NCI-H345 (cell line): ENCODE measurements at places on chromosomes 3 and 15.
A peak's percentile ranks its signal among the peaks of the same experiment; 100 is the strongest.

DNA sequence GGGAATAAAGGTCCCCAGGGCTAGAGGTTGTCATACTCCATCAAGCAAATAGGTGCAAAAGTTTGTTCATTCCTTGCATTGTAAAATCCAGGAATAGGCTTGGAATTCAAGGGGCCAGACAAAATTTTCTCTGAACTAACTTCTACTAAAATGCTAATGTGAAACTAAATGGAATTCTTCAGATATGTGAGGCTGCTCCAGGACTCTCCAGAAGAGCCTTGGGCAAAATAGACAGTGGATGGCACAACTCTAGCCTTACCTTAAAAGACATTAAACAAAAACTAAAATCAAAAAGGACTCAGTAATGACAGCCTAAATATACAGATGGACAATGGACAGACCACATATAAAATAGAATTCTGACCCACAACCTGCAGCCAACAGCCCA, 130.8 kb upstream of the STRIT1 start:
- DNase-seq = no peak

- peak; percentile 21 for DNase-seq
These were observed 2.5 kb downstream of the PDZRN3 start for GRCh38 chr3:73622091-73622805.

- no peak for DNase-seq
These were observed 433.2 kb upstream of the RASGRP1 start for GRCh38 chr15:38997841-38998240.

DNA sequence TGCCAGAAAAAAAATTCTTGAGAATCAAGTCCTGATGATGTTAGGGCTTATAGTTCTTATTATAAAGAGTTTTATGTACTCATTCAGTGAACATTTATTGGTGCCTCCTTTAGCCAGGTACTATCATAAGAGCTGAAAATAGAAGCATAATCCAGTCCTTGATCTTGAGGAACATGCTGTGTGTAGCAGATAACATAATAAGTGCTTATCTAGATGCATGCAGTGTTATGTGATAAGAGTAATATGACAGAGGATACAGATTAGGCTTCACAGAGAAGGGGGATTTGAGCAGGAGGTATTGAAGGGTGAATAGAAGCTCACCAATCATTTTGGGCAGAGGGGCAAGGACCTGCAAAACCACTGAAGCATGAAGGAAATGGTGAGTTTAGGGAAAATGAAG, 1.1 kb downstream of the CCR2 start:
- DNase-seq = no peak

DNA sequence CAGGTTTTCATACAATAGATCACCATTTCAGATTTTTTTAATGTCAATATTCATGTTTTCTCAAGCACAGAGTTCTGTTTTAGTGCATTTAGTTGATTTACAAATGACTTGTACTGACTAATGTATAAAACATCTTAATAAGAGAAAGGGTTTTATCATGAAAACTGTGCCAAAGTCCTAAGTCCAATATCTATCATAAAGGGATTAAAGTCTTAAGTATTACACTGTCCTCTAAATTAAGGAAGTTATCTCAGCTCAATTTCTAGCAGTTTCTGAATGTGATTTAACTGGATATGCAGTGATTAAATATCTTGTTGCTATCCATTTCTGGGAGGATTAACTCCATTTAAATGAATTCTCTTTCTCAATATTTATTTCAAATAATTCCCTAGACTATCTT, 381.1 kb upstream of the CNTN4 start:
- no peak for DNase-seq

- no peak for DNase-seq
These were observed 3.6 kb downstream of the VGLL3 start for GRCh38 chr3:86987421-86987715.

- no peak for DNase-seq
These were observed 13.0 kb downstream of the TGM5 start for GRCh38 chr15:43253431-43254403.

DNA sequence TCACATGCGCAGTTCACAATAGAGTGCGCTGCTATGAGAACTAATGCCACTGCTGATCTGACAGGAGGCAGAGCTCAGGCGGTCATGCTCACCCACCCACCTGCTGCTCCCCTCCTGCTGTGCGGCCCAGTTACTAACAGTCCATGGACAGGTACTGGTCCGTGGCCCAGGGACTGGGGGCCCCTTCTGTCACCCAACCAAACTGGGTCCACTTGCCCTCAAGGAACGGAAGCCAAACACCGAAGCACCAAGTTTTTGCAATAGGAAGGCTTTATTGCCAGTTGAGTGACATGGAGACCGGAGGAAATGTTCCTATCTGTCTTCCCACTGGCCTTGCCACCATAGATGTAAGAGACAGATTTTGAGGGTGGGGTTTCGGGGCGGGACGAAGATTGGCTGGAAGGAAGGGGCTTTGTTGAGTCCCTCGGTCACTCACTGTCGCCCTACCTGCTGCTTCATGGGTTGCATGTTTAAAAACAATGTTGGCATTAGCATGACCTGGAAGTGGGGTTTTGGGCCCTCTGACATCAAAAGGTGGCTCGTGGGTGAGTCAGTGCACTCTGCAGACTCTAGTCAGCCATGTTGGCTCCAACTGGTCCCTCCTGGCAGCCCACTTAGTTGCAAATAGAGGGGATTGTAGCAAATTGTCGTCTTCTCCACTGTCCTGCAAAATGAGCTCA, 141.0 kb downstream of the TJP1 start:
- no peak for DNase-seq

GRCh38 chr3:41579861-41580260, 380.6 kb downstream of the CTNNB1 start:
- no peak for DNase-seq

DNA sequence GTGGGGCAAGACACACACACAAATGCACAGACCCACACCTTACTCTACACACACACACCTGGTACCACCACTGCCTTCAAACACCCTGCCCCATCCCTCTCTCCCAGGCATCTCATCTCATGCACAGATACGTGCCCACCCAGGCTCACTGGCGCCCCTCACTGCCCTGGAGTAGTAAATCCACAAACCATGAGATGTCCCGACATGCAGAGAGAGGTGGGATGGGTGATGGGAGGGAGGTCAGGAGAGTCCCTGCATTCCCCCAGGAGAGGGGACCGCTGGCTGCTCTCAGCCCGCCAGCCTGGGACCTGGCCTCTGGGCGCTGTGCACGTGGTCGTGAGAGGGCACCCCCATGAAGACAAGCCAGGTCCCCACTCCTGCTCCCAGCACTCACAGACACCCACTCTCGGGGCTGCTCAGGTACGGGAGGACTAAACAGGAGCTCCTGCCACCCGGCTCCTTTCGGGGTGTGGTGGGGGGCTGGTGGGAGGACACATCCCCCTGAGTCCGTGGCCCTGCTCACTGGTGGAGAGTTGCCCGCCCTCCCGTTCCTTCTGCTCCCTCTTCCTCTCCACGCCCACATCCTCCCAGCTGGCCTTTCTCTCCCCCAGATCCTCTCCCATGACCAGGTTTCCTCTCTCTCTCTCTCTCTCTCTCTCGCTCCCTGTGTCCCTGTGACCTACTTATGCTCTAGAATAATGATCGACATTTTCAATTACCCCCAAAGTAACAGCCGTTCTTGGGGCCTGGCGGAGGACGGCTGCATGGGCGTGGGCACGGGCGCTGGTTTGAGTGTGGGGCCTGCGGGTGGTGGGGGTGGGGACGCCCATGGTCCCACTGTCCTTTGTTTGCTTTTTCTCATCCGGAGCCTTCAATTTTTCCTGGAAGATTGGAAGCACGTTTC, 18.9 kb upstream of the CSPG4 start:
- no peak for DNase-seq

DNA sequence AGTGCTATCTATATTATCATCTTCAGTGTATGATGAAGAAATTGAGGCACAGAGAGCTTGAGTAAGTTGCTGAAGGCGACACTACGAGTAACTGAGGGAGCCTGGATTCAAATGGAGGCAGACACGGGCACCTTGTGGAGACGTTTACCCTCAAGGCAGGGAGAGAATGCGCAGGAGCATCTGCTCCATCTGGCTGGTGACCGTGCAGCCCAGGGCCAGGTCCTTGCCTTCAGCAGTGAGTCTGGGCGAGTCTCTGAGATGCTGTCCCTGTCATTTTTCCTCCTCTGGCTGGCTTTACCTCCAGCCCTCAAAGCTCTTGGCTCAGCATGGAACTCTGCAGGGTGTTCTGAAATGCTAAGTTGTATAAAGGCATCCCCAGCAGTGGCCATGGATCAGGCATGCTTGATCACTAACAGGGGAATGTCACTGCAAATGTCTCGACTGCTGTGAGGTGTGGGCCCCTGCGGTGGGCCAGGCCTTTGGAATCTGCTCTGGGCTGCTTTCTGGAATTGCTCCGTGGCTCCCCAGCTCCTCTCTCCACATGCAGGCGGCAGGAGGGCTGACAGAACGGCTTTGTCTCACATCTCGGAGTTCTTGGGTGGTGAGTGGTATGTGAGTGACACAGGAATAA, 19.7 kb downstream of the SPSB4 start:
- DNase-seq = no peak
